ENCODE measurements at places on chromosomes 3 and 15.

DNA sequence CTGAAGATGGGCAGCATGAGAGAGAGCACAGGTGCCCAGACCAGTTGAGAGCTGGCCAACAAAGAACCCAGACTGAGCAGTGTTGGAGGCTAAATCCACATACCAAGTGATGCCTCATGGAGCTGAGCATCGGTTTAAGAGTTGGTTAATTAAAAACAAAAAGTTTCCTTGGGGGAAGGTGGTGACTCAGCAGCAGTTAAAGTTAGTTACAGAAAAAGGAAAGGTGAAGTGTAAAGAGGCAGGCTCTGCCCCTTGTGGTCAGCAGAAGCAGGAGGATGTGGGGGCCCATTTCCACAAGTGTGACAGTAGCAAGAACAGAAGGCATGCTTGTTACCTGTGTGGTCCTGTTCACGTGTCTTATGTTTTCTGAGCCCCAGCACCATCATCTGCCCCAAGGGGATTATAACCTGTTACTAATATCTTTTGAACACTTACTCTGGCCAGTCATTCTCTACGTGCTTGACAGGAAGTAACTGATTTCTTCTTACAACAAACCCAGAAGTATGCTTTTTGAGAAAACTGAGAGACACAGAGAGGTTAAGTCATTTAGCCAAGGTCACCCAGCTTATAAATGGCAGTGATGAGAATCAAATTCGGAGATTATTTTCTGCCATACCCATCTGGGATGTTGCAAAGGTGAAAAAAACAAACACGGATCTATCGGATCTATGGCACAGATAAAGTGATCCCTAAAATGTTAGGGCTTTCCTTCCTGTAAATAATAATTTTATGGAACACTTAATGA is 91.0 kb downstream of the EPHB1 start:
- no peaks in the 10 kb centered on the region for H3K27me3 ChIP-seq
- no peak for DNase-seq
- no peak overlapping the region for H3K4me3 ChIP-seq

- no peak overlapping the region for H3K4me3 ChIP-seq
- no peak for DNase-seq
- H3K27ac ChIP-seq, result no peak overlapping the region
- H3K4me1 ChIP-seq, result peaks cover 6% of the 10 kb centered on the region
- no peaks in the 10 kb centered on the region for H3K27me3 ChIP-seq
These were observed 22.5 kb downstream of the PLCL2 start for GRCh38 chr3:16907243-16907642.

DNA sequence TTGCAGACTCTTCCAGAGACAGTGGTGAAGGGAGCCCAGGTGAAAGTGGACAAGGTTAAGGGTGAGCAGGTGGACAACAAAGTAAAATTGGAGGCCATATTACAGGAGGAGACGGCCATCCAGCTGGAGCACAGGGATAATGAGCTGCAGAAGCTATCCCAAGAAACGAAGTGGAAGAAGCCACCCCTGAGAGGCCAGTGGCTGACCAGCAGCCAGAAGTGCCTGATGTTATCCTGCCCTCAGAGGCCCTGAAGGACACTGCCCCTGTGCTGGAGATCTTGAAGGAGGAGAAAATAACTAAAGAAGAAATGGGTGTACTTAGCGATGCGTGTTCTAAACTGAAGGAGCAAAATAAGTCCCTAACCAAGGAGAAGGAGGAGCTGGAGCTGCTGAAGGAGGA is 107.6 kb downstream of the SMAD6 start:
- no peak for DNase-seq
- H3K27ac ChIP-seq, result no peak overlapping the region
- no peaks in the 10 kb centered on the region for H3K4me1 ChIP-seq
- H3K4me3 ChIP-seq, result no peak overlapping the region
- H3K27me3 ChIP-seq, result no peaks in the 10 kb centered on the region

- H3K27ac ChIP-seq, result no peak overlapping the region
- H3K27me3 ChIP-seq, result no peaks in the 10 kb centered on the region
- no peaks in the 10 kb centered on the region for H3K36me3 ChIP-seq
- no peaks in the 10 kb centered on the region for H3K4me1 ChIP-seq
- DNase-seq, result no peak
- no peak overlapping the region for H3K4me3 ChIP-seq
These were observed 110.1 kb downstream of the MOBP start for GRCh38 chr3:39577541-39577940.

GRCh38 chr15:88748081-88748480 is 55.2 kb upstream of the ACAN start:
- no peaks in the 10 kb centered on the region for H3K36me3 ChIP-seq
- no peaks in the 10 kb centered on the region for H3K27me3 ChIP-seq

- H3K4me1 ChIP-seq, result peaks cover 27% of the 10 kb centered on the region
- no peak overlapping the region for H3K4me3 ChIP-seq
- H3K27me3 ChIP-seq, result no peaks in the 10 kb centered on the region
- no peak overlapping the region for H3K27ac ChIP-seq
- DNase-seq, result no peak
These were observed 84.3 kb downstream of the TNIK start for GRCh38 chr3:171375666-171376595.

- no peaks in the 10 kb centered on the region for H3K27me3 ChIP-seq
- no peaks in the 10 kb centered on the region for H3K4me1 ChIP-seq
- H3K27ac ChIP-seq, result no peak overlapping the region
- no peaks in the 10 kb centered on the region for H3K36me3 ChIP-seq
- H3K4me3 ChIP-seq, result no peak overlapping the region
- DNase-seq, result no peak
These were observed 419.4 kb upstream of the ADAMTS9 start for GRCh38 chr3:65107174-65107573.

DNA sequence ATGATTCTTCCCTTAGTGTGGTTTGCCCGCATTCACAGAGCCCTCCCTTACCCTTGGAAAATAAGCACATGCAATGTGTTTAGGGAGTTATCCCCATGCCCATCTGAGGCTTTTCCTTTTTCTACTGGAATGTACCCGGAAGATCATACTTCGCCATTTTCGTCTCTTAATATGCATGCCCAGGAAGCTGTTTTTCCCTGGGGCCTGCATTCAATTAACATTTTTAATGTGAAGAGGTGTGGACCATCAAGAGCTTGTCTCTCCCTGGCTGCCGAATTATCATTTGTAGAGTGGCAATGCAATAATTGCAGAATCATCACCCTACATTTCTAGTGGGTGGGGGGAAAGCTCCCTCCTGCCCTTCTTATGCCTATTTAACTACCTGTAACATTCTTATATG is 976.3 kb downstream of the DIPK2A start:
- H3K27me3 ChIP-seq, result no peaks in the 10 kb centered on the region
- no peak for DNase-seq
- no peak overlapping the region for H3K27ac ChIP-seq
- no peak overlapping the region for H3K4me3 ChIP-seq
- no peaks in the 10 kb centered on the region for H3K4me1 ChIP-seq
- H3K36me3 ChIP-seq, result no peaks in the 10 kb centered on the region

GRCh38 chr15:68818066-68818768 is 2.5 kb downstream of the ANP32A start:
- H3K4me3 ChIP-seq, result peak overlapping the region; percentile 98
- H3K36me3 ChIP-seq, result peaks cover 11% of the 10 kb centered on the region
- peak overlapping the region; percentile 100 for H3K27ac ChIP-seq
- peak; percentile 87 for DNase-seq

DNA sequence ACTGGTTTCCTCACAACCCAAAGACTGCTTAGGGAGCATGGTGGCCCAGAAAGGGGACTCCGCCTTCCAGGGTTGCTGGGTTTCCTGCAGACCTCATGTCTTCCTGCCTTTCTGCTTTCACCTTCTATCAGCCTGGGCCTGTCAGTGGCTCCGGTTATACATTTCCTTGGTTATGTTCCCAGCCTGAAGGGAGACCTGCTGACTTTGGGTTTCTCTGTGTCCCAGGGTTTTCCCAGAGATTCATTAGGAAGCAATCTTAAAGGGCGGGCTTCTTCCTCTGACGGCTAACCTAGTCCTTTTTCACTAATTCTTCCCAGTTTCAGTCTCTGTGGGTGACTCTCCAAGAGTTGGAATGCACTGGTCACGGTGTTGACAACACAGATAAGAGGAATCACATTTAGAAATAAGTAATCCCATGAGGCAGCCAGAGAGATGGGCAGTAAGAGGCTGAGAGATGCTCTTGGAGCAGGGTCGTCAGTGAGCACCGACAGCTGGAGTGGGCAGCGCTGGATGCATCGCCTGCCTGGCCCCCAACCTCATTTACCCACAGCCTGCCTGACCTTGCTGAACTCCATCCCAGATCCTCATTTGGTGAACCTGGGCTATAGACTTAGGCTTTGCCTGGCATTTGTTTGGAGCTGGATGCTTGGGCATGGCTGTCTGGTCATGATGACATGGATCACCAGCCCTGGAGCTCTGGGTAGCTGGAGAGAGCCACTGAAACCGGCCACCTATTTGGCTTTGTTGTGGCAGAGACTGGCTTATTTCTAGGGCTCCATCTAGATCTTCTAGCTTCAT is 10.0 kb upstream of the EHD4 start:
- no peak overlapping the region for H3K4me3 ChIP-seq
- no peaks in the 10 kb centered on the region for H3K27me3 ChIP-seq
- H3K4me1 ChIP-seq, result 0 out of 2 replicates have a peak, but pooled peaks cover 4% of the 10 kb centered on the region
- no peaks in the 10 kb centered on the region for H3K36me3 ChIP-seq
- H3K27ac ChIP-seq, result no peak overlapping the region

DNA sequence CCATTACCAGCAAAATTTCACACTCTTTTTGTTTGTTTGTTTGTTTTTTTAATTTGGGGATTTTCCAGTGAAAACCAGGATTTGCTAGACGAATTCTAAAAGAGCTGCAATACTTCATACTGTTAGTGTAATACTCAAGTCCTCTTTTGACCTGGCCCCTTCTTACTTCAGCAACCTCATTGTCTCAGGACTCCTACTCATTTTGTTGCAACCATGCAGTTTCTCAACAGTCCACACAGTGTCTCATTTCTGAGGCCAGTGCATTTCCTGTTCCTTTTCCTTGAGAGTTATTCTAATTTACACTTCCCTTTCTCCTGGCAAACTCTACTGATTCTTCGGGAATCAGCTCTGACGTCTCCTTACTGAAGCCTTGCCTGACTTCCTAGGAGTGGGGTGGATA is 35.6 kb downstream of the NSUN3 start:
- no peak overlapping the region for H3K4me3 ChIP-seq
- no peak overlapping the region for H3K27ac ChIP-seq
- H3K27me3 ChIP-seq, result no peaks in the 10 kb centered on the region
- H3K4me1 ChIP-seq, result no peaks in the 10 kb centered on the region
- H3K36me3 ChIP-seq, result peaks cover 13% of the 10 kb centered on the region

- no peak for DNase-seq
- H3K27me3 ChIP-seq, result no peaks in the 10 kb centered on the region
- no peaks in the 10 kb centered on the region for H3K4me1 ChIP-seq
- no peak overlapping the region for H3K27ac ChIP-seq
- no peaks in the 10 kb centered on the region for H3K36me3 ChIP-seq
These were observed 104.3 kb downstream of the NEO1 start for GRCh38 chr15:73156431-73157191.

DNA sequence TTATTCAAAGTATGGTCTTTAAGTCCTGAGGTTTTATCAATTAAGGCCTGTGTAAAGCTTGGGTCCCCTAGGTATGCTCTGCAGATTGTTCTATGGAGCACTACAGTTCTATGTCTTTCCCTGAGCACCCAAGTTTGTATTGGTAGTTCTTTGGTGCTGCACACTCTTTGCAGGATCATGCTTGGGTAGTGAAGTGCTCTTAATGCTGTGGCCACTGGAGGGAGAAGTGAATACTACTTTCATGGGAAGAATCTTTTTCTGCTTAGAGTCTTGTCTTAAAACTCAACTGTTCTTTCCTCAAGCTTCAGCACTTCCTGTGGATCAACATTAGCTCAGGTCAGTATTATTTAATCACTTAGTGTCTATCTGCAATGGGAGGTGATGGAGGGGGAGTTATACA is 93.6 kb upstream of the CFAP20DC start:
- DNase-seq, result no peak
- no peaks in the 10 kb centered on the region for H3K36me3 ChIP-seq
- no peaks in the 10 kb centered on the region for H3K27me3 ChIP-seq
- no peak overlapping the region for H3K27ac ChIP-seq
- H3K4me3 ChIP-seq, result no peak overlapping the region

GRCh38 chr3:58148049-58148448 is 62.7 kb downstream of the DNASE1L3 start:
- no peaks in the 10 kb centered on the region for H3K36me3 ChIP-seq
- H3K4me1 ChIP-seq, result no peaks in the 10 kb centered on the region
- H3K27ac ChIP-seq, result no peak overlapping the region
- no peak overlapping the region for H3K4me3 ChIP-seq
- H3K27me3 ChIP-seq, result no peaks in the 10 kb centered on the region

DNA sequence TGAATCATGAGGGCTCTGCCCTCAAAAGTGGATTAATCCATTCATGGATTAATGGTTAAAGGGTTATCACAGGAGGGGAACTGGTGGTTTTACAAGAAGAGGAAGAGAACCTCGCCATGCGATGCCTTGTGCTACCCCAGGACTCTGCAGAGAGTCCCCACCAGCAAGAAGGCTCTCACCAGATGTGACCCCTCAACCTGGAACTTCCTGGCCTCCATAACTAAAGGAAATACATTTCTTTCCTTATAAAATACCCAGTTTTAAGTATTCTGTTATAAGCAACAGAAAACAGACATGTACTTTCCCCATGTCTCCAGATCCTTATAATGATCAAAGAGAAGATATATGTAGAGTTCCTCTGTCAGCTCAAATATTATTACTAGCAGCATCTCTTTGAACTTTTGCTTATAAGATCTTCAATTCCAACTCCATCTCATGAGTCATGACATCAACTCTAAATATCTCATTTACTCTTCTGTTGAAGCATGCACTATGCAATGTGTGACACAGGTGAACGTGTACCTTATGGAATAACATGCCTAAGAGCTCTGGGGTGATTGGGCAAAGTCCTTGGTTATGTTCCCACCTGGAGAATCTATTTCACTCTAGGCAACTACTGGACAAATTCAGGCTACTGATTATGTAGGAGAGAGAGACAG is 37.5 kb upstream of the ZBTB38 start:
- no peaks in the 10 kb centered on the region for H3K36me3 ChIP-seq
- no peak overlapping the region for H3K4me3 ChIP-seq
- H3K27me3 ChIP-seq, result no peaks in the 10 kb centered on the region
- H3K4me1 ChIP-seq, result no peaks in the 10 kb centered on the region

GRCh38 chr3:128735287-128735686 is 9.3 kb downstream of the RAB7A start:
- no peak overlapping the region for H3K27ac ChIP-seq
- H3K4me1 ChIP-seq, result no peaks in the 10 kb centered on the region
- H3K27me3 ChIP-seq, result no peaks in the 10 kb centered on the region
- no peak overlapping the region for H3K4me3 ChIP-seq

GRCh38 chr3:188931531-188931930 is 240.2 kb upstream of the TPRG1 start:
- H3K27me3 ChIP-seq, result no peaks in the 10 kb centered on the region
- no peak overlapping the region for H3K4me3 ChIP-seq
- H3K4me1 ChIP-seq, result no peaks in the 10 kb centered on the region
- no peak overlapping the region for H3K27ac ChIP-seq
